AG04449 (cell line): ENCODE measurements at places on chromosomes 3 and 15.

DNA sequence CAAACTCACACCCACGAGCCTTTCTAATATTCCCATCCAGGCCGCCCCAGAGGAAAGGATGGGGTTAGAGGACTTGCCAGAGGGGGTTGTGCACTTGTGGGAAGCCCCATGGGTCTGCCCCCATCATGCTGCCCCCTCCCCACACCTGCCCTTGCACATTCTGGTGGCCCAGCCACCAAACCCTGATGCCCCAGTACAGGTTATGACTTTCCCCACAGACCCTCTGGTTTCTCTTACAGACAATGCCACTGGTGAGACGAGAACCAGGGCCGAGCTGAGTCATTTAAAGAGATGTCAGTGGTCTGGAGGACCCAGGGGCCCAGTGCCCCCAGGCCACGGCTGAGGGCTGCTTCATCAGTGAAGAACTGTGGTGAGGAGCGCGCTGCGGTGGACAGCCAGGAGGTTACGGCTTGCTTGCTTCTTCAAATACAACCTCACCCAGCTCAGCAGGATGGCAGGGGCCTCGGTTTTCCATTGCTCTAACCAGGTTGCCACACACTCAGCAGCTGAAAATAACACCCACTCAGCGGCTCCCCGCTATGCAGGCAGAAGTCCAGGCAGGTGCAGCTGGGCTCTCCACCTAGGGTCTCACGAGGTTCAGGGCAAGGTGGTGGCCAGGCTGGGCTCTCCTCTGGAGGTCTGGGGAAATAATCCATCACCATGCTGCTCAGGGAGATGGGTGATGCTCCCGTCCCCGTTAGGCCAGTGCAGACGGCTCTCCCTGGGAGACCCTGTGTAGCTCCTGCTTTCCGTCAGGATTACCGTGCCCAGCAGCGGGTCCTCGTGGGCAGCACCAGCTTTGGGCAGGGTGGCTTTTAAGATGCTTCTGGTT is 13.8 kb upstream of the SNRPA1 start:
- DNase-seq = no peak

GRCh38 chr15:70490148-70490837 is 273.1 kb downstream of the UACA start:
- DNase-seq = no peak

DNA sequence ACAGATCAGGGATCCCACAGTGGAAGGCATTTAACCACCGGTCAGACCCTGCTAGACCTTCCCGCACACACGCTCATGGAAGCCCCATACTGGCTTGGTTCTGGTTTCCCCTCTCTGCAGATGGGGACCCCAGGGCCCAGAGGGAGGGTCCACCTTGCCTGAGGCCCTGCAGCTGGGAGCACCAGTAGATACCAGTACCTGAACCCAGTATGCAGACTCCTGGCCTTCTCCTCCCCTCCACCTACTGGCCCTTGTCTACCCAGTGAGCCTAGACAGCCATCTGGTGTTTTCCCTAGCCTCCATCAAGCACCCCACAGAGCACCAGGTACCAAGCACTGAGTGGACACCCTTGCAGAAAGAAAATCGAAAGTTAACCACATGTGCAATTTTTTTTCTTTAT is 65.1 kb downstream of the MEGF11 start:
- no peak for DNase-seq

- peak; percentile 91 for DNase-seq
Measured at GRCh38 chr3:156787926-156788663, 38.1 kb upstream of the LEKR1 start.

DNA sequence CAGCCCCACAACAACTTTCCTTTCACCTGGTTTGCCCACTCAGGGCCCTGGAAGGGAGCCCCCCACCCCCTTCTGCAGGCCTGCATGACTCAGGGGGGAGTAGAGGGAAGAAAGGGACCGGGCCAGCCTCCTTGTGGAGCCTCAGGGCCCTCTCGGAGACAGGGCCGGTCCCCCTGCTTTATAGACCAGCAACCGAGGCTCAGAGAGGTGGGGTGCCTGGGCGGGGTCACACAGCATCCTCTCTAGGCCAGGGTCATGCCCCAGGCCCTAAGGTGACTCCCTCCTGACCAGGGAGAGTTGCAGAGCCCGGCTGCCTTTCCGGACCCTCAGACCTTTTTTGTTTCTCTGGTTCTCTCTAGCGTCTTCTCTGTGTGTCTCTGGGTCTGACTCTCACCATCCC is 211.3 kb downstream of the TBC1D2B start:
- no peak for DNase-seq

- no peak for DNase-seq
Measured at GRCh38 chr3:183244981-183245476, 8.0 kb upstream of the B3GNT5 start.

DNA sequence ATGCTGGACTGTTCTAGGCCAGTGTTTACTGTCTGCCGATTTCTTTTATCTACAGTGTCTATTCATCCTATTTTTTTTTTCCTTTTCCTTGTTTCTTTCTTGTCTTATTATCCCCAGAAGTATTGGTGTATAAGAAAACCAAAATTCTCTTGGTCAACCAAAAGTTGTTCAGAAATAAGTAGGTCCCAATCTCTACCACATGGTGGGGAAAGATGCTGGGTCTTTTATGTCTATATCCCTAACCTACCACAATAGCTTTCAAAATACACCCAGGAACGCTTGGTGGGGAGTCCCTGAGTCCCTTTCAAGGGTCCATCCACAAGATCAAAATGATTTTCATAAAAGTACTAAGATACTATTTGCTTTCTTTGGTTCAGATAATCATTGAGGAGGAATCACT is 225.6 kb downstream of the CLSTN2 start:
- DNase-seq = no peak

- DNase-seq = no peak
Measured at GRCh38 chr3:197881970-197882338, 68.0 kb upstream of the RPL35A start.

DNA sequence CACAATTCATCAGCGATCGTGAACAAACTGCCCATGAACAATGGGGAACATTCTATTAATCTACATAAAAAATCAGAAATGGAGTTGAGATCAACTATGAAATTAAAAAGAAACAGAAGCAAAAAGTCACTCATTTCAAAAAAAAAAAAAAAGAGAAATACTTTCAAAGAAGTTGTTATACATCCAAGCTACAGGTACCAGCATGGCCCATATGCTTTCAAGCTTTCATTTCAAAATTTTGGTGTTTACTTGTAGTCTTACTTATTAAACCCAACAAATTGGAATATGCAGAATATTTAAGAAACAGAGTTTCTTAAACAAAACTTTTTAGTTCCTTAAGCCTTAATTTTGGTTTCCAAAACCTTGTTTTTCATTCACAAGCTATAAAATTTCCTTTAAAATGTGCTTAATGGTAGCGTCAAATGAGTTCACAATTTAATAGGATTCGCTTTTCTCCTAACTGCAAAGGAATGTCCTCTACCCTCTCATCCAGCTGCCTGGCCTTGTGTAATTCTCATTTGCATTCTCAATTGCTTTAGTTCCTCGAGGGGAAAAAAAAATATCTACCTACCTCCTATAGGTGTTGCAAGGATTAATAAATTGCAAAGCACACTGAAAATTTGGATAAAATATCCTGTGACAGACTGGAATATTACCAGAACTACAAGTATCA is 565.2 kb downstream of the ROBO1 start:
- DNase-seq = no peak

GRCh38 chr3:190597291-190597690 is 83.4 kb downstream of the IL1RAP start:
- no peak for DNase-seq

DNA sequence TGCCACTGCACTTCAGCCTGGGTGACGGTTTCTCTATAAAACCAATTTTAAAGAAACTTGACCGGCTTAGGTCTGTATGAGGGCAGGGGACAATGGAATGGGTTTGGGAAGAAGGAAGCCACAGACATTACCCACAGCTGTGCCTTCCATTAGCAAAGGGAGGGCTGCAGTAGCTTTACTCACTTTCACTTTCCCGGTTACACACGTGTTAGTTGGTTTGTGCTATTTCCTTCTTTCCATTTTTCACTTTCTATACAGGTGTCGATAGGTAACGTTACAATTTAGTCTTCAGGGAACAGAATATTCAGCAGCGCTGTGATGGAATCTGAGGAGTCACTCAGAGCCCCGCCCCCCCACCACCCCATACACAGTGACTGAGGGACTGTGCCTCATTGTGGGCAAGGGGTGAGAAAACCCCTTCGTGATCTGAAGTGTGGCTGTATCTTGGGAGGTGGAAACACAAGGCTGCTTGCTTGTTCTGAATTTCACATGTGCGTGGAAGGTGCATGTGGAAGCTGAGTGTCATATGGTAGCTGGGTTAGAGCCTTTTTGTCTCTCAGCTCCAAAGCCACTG is 44.8 kb upstream of the RPL32 start:
- no peak for DNase-seq

DNA sequence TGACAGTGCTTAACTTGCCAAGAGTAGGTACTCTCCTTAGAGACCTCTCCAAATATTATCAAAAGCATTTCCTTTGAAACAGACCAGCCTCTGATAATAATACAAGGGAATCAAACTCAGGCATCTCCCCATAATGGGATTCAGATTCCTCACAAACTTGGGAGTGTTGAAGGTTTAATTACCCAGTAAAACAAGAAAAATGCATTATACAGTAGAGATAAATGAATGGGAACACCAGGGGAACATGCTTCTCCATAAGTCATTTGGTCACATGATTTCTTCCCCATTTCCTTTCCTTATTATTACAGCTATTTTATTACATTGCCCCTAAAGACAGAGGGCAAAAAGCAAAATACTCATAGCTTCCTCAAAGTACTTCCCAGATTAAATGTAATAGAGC is 325.0 kb upstream of the CDIN1 start:
- no peak for DNase-seq

DNA sequence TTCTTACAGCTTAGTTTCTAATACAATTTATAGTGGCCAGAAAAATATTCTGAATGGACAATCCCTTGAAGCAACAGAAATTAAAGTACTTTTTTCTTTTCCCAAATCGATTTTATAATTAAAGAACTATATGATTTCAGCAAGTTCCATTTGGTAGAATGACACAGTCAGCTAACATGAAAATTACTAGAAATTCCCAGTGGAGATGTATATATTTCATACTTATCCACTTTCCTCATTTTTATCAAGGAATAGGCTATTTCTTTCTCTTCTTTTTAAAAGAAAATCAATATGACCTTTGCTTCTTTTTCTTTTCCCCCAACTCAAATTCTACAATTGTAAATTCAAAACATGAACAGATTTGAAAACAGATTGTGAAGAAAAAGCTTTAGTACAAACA is 6.4 kb upstream of the CTNNB1 start:
- no peak for DNase-seq

GRCh38 chr15:70215951-70216350 is 118.2 kb upstream of the TLE3 start:
- DNase-seq = no peak

DNA sequence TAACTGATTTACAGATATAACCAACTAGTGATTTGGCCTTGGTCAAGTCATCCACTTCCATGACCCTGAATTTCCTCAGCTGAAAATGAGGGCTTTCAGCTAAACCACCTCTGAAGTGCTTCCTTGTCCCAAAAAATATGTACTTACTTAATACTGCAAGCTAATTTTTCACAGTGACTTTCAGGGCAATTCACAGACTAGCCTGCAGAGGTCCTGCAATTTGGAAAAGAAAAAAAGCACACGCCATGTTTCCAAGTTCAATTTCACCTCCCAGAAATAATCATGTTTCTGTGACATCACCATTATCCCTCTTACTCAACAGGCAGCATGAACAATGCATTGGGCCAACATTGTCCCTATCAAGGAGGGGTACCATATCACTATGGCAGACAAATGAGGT is 218.2 kb downstream of the SHOX2 start:
- DNase-seq = no peak

- DNase-seq = no peak
Measured at GRCh38 chr15:77163781-77164384, 93.0 kb upstream of the TSPAN3 start.

- DNase-seq = no peak
Measured at GRCh38 chr15:59140422-59141226, 35.7 kb downstream of the CCNB2 start.

DNA sequence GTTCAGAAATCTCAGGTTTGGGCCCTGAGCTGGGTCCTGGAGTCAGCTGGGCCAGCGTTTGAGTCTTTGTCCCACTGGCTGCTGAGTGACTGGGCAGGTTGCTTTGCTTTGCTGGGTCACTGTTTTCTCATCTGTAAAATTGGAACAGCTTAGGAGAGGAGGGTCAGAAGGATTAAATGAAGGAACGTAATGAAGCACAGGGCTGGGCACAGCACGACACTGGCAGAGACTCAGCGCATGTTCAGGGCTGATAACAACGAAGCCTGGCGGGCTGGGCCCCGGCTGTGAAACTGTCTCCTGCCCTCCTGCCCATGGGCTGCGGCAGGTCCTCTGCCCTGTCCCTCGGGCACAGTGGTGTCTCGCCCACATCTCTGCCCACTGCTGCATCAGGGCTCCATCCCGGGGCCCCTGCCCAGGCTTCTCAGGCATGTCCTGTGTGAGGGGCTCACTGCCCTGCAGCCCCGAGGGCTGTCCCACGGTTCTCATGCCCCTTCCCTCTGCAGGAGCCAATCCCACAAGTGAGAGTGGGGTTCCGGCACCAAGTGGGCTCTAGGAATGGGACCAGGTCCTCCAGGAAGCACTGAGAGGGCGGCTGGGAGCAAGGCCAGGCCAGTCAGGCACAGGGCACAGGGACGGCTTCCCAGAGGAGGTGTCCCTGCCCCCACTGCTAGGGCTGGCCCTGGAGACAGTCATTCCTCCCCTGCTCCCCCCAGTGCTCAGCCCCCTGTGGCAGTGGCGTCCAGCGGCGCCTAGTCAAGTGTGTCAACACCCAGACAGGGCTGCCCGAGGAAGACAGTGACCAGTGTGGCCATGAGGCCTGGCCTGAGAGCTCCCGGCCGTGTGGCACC is 88.0 kb downstream of the TBC1D2B start:
- no peak for DNase-seq

- no peak for DNase-seq
Measured at GRCh38 chr3:36305929-36306520, 74.3 kb upstream of the STAC start.

GRCh38 chr3:48591886-48592518 is 3.1 kb downstream of the COL7A1 start:
- DNase-seq = no peak

DNA sequence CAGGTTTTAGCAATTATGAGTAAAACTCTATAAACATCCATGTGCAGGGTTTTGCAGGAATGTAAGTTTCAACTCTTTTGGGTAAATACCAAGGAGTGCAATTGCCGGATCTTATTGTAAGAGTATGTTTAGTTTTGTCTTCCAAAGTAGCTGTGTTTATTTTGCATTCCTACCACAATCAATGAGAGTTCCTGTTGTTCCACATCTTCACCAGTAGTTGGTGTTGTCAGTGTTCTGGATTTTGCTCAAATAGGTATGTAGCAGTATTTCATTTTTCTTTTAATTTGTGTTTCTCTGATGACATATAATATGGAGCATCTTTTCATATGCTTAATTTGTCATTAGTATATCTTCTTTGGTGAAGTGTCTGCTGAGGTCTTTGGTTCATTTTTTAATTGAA is 185.1 kb upstream of the GALNT15 start:
- no peak for DNase-seq
